Osteoblast (primary cell): ENCODE measurements at places on chromosomes 13 and 19. TPM values are rescaled to one million over a fixed set of nuclear protein-coding genes. Genes with fewer than 3 reads are reported as not detected.

DNA sequence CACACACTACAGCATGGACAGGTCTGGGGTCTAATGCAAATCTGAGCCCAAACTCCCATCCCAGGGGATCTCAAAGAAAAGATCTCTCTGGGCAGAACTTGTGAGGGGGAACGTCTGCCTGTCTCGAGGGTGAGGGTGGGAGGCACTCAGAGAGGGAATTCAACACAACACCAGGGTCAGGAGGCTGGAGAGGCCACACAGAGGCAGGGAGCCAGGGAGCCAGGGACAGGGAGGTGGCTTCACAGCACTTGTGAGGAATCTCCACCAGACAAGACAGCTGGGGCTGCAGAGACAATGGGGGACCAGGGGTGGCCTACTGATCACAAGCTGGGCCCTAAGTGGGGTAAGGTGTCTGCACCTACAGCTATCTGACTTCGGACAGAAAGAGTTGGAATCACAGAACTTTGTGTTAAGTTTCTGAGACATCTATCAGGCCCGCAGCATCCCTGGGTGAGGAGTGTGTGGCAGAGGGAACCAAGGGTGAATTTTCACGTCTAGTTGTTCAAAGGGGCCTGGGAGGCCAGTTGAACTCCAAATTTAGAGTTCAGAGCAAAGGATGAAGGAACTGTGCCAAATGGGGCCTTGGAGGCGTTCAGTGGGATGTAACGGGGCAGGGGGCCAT is 12.7 kb upstream of the AKAP8L start:
- peak; percentile 83 for DNase-seq

GRCh38 chr19:19444681-19445155 is 39.2 kb downstream of the GATAD2A start:
- DNase-seq: no peak

IGFL1 gene
- total RNA-seq: not detected in 2 replicates

ZNF154 gene
- total RNA-seq: 6.8 and 7.6 TPM in 2 replicates

CDC34 gene
- total RNA-seq: 32.9 and 40.4 TPM in 2 replicates
